ENCODE measurements at places on chromosomes 1 and 21. TPM values are rescaled to one million over a fixed set of nuclear protein-coding genes. Genes with fewer than 3 reads are reported as not detected.

CR1 gene
- not detected for total RNA-seq

LORICRIN gene
- not detected for total RNA-seq

C1orf94 gene
- total RNA-seq: not detected

RPTN gene
- 2.0 TPM for total RNA-seq

CACNA1E gene
- total RNA-seq: not detected

OR10J1 gene
- total RNA-seq: not detected

DRAXIN gene
- not detected for total RNA-seq

EPS8L3 gene
- total RNA-seq: not detected

OPRD1 gene
- not detected for total RNA-seq

LCE3D gene
- total RNA-seq: not detected

ABCD3 gene
- 35.6 TPM for total RNA-seq

IL10 gene
- total RNA-seq: not detected

UTS2 gene
- 0.33 TPM for total RNA-seq

SPTA1 gene
- not detected for total RNA-seq

HSPA13 gene
- total RNA-seq: 15.6 TPM

FMN2 gene
- total RNA-seq: not detected

SELE gene
- total RNA-seq: not detected

ATAD3C gene
- 0.14 TPM for total RNA-seq

NFASC gene
- total RNA-seq: 4.0 TPM

F13B gene
- not detected for total RNA-seq

KRTAP19-3 gene
- not detected for total RNA-seq

SPATA45 gene
- total RNA-seq: not detected

DIRAS3 gene
- total RNA-seq: 0.46 TPM

LRRIQ3 gene
- 0.92 TPM for total RNA-seq

All from airway epithelial cell (primary cell).